ENCODE measurements at places on chromosomes 6 and 20.

- no peak for DNase-seq
These were observed 6.4 kb upstream of the COL9A1 start for GRCh38 chr6:70309243-70309642.

- no peak for DNase-seq
These were observed 33.4 kb upstream of the SLC35B3 start for GRCh38 chr6:8468552-8469356.

- DNase-seq: no peak
These were observed 91.2 kb downstream of the CARMIL1 start for GRCh38 chr6:25370178-25371036.

DNA sequence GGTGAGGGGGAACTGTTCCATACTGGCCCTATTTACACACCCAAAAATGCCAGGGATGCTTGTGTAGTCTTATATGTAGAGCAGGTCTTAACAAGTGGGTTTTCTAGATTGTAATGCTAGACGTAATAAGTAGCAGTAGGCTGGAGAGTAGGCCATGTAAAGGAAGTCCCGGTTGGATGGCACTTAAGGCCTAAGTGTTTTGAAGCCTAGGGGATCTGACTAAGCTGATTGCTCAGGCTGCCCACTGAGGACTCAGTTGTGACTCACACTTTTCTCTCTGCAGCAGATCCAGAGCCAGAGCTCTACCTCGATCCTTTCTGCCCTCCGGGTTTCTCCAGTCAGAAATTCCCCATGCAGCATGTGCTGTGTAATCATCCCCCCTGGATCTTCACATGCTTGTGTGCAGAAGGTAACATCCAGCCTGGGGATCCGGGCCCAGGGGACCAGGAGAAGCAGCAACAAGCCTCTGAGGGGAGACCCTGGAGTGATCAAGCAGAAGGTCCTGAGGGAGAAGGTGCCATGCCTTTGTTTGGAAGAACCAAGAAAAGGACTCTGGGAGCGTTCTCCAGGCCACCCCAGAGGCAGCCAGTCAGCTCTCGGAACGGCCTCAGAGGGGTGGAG lies 26.6 kb downstream of the ZNF133 start:
- DNase-seq: peak; percentile 51

GRCh38 chr6:52297433-52297832 lies 12.9 kb upstream of the MCM3 start:
- DNase-seq: no peak

DNA sequence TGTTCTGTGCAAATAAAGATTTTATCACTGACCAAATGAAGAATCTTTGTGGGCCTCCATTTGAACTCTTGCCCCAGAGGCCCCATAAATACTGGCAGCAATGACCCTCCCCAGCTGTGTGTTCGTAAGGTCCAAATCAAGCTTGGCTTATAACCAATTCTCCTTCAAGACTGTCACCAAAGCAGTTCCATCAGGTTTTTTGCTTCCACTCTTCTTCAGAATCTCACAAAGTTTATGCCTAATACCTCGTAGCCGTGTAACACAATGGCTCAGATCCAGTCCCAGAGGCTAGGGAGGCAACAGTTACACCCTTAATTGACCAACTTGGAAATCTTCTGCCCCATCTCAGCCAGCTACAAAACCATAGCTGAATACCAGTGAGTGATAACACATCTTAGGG lies 120.5 kb downstream of the HIVEP2 start:
- no peak for DNase-seq

GRCh38 chr6:89799756-89800155 lies 19.8 kb downstream of the MDN1 start:
- no peak for DNase-seq

DNA sequence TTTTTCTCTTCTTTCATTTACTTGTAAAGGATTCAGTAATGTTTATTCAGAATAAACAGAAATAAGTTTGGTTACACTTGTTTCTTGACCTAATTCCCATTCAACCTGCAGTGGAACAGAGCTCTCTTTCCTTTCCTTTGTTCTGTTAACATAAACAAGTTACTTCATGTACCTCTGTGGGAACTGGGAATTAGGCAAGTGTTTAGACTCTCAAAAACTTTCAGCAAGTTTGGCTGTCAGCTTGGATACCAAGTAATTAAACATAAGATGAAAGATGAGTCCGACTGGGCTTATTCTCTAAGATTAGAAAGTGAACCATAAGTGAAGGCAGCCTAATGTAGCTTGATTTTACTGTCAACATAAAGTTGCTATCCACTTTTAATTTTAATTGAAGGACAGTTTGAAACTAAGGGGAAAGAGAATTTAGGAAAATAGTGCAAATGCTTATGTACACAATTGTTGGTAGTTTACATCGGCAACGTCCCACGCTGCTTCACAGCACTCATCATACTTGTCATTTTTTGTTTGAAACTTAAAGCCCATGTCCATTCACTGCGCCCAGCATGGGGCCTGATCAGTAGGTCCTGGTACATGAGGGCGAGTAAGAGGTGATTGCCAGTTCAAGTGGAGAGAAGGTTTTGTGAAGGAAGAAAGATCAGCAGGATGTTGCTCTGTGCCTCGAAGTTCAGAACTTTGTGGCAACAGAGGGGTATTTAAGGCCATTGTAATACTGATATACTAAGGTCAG lies 113.0 kb downstream of the PLEKHG1 start:
- DNase-seq: no peak

DNA sequence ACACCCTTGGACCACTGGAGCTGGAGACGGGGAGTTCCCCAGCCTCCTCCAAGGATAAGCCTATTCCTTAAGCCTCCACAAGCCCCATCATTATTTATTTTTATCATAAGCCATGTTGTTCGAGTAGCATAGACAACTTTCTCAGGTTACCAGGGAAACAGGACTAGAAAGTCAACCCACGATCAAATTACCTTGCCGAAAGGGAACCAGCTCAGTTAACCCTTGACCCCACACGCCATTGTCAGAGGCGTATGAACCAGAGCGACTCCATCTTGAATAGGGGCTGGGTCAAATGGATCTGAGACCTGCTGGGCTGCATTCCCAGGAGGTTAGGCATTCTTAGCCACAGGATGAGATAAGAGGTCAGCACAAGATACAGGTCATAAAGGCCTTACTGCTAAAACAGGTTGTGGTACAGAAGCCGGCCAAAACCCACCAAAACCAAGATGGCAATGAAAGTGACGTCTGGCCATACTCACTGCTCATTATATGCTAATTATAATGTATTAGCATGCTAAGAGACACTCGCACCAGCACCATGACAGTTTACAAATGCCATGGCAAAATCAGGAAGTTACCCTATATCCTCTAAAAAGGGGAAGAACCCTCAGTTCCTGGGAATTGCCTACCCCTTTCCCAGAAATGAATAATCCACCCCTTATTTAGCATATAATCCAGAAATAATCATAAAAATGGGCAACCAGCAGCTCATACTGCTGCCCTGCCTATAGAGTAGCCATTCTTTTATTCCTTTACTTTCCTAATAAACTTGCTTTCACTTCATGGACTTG lies 22.4 kb downstream of the SYNJ2 start:
- DNase-seq: no peak

GRCh38 chr20:52992632-52993031 lies 20.5 kb downstream of the TSHZ2 start:
- peak; percentile 39 for DNase-seq

DNA sequence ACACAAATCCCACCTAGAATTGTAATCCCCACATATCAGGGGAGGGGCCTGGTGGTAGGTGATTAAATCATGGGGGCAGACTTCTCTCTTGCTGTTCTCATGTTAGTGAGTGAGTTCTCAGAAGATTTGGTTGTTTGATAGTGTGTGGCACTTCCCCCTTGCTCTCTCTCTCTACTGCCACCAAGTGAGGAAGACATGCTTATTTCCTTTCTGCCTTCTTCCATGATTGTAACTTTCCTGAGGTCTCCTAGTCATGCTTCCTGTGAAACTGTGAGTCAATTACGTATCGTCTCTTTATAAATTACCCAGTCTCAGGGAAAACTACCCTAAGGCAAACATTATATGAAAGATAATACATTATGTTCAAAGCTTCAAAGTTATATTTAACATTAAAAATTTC lies 1297.5 kb upstream of the CITED2 start:
- no peak for DNase-seq

DNA sequence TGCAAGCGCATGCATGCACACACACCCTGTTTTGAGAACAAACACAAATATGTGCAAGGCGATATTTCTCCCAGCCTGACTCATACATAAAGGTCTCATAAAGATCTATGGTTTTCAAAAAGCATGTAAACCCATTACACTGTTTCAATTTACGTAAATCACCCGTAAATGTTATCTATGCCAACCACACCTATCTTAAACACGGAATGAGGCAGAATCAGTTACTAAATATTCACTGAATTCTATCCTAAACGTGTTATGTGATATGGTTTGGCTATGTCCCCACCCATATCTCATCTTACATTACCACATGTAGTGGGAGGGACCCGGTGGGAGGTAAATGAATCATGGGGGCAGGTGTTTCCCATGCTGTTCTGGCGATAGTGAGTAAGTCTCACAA lies 621.6 kb downstream of the KIF16B start:
- no peak for DNase-seq

DNA sequence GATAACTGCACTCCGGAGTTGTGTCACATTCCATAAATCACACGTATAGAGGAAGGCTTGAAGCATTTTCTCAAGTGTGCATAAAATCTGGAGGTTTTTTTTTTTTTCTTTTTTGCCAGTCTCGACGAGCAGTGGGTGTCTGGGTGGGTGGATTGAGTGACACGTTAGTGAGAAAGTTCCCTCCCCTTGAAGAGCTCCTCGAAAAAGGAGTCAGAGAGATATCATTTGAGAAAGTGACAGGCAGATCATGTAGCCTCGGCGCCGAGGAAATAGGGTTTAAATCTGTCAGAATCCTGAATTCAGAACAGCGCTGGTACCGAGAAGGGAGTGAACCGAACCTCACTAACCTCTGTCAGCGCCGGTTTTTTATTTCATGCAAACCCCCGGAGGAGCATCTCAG lies 269.5 kb upstream of the ARID1B start:
- DNase-seq: no peak

DNA sequence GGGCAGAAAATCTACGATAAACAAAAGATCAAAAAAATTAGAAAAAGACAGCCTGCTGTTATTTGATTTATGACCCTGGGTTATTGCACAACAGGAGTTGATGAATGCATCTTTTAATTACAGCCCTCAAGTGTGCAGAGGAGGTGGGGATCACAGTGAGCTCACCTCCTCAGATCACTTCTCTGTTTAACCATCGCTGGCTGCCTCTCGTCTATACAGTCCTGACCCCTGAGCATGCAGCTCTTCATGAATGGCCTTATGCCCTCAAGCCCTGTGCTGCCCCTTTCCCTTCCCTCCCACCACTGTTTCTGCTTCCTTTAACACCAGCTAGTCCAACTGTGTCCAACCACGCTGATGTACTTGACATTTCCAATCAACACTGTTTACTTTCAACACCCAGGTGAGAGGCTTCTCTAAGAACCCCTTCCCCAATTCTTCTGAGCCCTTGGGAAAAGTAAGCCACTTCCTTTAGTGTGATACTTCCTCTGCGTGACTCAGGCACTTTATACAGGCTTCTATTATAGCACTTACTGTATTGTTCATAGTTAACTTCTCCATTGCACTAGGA lies 60.6 kb upstream of the RIPOR2 start:
- no peak for DNase-seq

GRCh38 chr20:15767586-15767985 lies 805.7 kb downstream of the KIF16B start:
- DNase-seq: no peak

DNA sequence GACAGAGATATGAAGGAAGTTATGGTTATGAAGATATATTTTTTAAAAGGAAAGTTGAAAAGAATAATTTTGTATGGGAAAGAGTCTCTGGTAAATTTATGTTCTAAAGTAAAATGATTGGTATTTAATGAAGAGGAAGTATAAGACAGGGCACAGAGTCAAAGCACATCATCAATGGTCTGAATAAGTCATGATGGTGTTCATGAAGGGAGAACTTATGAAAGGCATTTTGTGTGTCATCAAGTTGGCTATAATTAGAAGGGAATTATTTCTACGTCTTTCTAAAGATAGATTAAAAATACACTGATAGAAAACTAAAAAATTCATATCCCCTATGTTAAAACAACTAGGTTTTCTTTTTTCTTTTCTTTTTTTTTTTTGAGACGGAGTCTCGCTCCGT lies 21.4 kb upstream of the SNAI1 start:
- no peak for DNase-seq

DNA sequence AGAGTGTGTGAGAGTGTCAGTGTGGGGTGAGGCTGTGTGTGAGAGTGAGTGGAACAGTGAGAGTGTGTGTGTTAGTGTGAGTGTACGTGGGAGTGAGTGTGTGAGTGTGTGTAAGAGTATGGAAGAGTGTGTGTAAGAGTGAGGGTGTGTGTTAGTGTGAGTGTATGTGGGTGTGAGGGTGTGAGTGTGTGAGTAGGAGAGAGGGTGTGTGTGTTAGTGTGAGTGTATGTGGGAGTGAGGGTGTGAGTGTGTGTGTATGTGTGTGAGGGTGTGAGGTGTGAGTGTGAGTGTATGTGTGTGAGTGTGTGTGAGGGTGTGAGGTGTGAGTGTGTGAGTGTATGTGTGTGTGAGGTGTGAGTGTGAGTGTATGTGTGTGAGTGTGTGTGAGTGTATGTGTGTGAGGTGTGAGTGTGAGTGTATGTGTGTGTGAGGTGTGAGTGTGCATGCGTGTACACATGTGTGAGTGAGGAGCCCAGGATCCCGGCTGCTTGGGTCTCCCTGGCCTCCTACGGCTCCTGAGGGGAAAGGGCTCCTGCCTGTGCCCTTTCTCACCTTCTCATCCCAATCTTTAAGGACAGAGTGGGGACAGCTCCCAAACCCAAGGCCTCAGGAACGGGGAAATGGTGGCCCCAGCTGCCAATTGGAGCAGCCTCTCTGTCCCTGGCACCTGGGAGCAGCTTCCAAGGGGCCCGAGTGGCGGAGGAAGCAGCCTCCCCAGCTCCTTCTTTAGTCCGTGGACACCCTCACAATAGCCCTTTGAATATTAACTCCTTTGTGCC lies 100.2 kb downstream of the PSMB1 start:
- DNase-seq: no peak

DNA sequence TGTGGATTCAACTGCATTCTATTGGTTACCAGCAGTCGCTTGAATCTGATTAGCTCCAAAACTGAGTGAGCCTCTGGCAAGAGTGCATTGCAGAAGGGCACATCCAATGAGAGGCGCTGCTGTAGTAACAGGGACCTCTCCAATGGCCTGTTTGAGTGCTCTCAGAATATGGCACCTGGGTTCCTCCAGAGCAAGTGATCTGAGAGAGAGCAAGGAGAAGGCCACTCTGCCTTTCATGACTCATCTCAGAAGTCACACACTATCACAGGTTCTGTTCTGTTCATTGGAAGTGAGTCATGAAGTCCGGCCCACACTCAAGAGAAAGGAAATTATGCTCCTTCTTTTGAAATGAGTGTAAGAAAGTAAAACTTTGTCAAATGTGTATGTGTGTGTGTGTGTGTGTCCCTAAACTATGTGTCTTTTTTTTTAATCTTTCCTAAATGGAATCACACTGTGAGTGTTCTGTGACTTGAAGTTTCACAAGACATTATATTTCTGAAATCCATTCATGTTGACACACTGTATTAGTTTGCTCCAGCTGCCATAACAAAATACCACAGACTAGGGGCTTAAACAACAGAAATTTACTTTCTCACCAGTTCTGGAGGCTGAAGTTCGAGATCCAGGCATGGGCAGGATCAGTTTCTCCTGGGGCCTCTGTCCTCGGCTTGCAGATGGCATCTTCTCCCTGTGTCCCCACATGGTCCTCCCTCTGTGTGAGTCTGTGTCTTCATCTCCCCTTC lies 138.3 kb upstream of the CDYL start:
- DNase-seq: peak; percentile 55

GRCh38 chr6:35583893-35584688 lies 71.4 kb upstream of the TULP1 start:
- peak; percentile 72 for DNase-seq

- no peak for DNase-seq
These were observed 43.4 kb downstream of the TAF8 start for GRCh38 chr6:42093582-42094329.

- DNase-seq: no peak
These were observed 15.7 kb downstream of the MANEA start for GRCh38 chr6:95593025-95593424.

All from AG10803 (cell line).